Activated CD4-positive, alpha-beta T cell treated with anti-CD3 and anti-CD28 coated beads, Interleukin-2, amount 50 U/mL, for 24 hours (primary cell): ENCODE measurements at places on chromosomes 13 and 19.

DNA sequence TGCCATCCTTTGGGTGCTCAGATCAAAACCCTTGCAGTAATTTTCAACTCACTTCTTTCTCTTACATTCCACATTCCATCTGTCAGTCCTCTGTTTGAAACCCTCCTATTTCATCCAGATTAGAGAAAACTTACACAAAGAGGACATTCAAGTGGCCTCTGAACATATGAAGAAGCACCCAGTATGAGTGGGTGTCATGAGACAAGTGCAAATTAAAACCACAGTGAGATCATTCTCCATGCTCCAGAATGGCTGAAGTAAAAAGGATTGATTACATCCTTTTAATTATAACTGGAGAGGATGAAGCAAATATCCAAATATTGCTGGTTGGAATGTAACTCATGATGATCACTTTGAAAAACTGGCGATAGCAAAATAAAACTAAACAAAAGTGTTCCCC is 96.5 kb downstream of the MIPEP start:
- no peak for DNase-seq

- no peak for DNase-seq
Observed at GRCh38 chr19:35143231-35143715, at the start of gene FXYD7. Gene FXYD7 (plus strand): TSS chr19:35143255. CDS start chr19:35143334, 79 bp downstream.

DNA sequence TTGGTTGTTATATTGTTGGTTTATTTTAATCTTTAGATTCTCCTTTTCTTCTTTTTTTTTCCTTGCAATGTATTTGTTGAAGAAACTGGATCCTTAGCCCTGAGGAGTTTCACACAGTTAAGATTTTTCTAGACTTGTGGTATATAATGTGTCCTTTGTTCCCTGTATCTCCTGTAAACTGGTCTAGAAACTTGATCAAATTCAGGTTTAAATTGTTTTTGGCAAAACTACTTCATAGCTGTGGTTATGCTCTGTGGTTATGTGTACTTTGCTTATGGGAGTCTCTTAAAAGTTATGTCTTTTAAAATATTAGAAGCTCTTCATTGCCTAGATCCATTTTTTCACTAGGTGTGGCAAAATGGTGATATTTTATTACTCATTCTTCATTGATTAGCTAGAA is 3.7 kb upstream of the MTRF1 start:
- DNase-seq = no peak

DNA sequence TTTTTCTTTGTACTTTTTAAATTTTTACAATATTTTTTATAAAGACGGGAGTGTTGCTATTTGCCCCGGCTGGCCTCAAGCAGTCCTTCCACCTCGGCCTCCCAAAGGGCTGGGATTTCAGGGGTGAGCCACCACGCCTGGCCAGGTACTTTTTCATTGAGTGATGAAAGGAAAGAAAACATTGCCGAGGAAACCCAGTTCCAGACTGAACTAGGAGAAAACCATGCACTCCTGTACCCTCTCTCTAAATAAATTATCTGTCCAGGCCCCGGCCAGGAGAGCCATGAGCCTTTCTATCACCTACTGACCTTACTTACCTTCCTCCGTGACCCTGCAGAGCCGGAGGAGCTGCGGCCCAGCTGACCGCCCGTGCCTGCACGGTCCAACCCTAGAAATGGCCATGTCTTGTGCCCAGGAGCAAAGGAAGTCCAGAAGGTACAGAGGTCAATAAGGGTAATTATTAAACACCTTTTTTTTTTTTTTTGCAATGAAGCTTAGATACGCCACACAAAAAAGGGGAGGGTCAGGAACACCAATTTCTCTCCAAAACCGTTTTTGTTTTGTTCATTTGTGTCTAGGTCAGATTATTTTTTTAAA is at the start of gene SLC7A9:
Gene SLC7A9, minus strand, starts transcription at position 399 of the 597 bp plus-strand sequence. CDS start 1,233 bp downstream, outside the sequence.
- DNase-seq = no peak

DNA sequence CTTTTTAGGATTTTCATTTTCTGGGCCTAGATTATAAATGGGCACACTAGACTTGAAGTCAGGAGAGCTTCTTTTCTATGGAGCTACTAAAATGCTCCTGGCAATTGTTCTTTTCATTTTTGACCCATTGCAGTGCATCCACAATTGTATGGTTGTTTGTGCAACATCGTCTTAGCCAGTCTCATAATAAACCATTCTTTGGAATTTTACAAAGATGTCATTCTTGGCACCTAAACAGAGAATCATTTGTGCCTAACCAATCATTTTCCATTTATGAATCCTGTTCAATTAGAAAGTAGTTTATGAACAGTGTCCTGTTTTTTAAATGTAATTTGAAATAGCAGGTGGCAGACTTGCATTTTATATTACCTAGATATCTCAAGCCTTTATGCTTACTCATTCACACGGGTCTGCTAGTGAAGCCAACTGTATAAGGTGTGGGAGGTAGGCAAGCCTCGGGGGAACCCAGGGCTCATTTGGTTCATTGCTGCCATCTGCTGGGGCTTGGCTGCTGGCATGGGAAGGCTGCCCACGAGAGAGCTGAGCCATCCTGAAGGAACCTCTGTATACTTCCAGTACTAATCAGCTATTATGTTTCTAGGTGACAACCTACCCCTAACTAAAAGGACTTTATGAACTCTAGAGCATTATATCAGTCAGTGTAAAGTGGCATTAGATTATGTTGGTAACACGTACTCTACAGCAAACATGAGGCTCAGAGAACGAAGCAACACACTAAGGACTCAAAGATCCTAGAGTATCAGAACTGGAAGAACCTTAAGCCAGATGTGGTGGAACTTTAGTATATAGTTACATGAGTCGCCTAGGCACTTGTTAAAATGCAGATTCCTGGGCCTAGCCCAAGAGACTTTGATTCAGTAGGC is 60.0 kb downstream of the TPT1 start:
- peak; percentile 24 for DNase-seq

DNA sequence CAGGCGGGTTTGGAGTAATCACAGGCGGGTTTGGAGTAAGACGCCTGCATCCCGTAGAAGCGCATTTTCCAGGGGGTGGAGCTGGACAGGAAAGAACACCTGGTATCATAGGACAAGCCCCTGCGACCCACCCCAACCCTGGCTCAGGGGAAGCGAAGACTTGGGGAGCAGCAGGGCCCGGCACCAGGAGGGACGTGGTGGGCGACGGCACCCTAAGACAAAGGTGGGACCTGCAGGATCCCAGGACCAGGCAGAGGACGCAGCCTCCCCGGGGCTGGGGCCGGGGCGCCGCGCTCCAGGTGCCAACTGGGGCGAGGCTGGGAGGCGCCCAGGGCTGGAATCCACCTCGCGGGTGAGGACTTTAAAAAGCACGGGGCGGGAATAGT is 520 bp downstream of the ZNF600 start:
- DNase-seq = no peak

DNA sequence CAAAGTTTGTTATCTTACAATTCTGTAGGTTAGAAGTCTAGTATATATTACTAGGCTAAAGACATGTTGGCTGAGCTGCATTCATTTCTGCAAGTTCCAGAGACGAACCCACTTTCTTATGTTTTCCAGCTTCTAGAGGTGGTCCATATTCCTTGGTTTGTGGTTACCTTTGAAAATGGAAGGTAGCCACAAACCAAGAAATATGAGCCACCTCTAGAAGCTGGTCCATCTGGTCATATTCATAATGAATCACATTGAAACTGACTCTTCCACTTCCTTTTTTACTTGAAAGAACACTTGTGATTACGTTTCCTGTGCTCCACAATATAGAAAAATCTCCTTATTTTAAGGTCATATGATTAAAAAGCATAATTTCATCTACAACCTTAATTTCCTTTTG is 943.0 kb upstream of the PCDH9 start:
- DNase-seq = no peak

DNA sequence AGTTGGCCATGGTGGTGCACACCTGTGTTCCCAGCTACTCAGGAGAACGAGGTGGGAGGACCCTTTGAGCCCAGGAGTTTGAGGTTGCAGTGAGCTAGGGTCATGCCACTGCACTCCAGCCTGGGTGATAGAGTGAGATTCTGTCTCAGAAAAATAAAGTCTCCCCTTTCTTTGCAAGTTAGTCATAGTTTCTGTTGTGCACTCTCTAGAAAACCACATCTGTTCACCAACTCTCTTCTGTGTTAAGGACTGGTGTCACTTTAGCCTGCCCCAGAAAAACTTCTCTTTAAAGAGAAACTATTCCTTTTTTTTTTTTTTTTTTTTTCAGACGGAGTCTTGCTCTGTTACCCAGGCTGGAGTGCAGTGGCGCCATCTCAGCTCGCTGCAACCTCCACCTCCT is 4.9 kb upstream of the CHST8 start:
- DNase-seq = no peak

- no peak for DNase-seq
Observed at GRCh38 chr19:45467115-45467455, 711 bp upstream of the FOSB start.
